ENCODE measurements at places on chromosomes 16 and 17.
A peak's percentile ranks its signal among the peaks of the same experiment; 100 is the strongest.

DNA sequence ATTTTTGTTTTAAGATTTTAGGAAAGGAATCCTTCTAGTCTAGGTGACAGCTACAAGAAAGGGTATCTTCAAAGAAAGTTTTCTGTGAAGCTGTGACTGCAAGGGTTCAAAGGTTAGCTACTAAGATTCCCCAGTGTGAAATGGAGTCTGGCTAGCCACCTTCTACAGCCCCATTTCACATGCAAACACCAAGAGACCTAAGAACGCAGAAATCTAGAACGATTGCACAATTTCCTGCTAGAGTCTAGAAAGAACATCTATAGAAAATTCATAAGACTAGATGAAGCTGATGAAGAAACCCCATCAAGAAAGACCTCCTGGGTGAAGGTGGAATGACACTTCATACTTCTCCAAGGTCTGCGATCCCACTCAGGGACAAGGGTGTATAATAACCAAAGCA, 77.1 kb downstream of the STX8 start:
- H3K27me3 ChIP-seq, result no peaks in the 10 kb centered on the region
- no peak for DNase-seq
- H3K4me3 ChIP-seq, result no peak overlapping the region

DNA sequence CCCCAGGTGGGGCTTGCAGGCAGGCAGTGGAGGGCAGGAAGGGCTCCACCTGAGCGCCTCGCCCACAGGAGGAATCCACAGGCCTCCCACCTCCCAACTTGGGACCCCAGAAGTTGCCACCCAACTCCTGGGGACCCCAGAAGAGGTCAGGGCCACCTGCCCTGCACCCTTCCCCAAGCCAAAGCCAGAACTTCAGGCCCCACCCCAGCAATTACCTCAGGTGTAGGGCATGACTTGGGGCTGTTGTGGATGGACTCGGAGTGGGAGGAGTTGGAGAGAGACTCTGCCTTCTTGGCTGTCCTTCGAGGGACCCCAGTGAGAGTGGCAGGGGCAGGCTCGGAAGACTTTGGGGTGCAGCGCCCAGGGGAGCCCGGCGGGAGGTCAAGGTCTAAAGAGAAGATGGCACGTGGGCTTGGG, 10.5 kb downstream of the TSPOAP1 start:
- H3K36me3 ChIP-seq, result peaks cover 19% of the 10 kb centered on the region
- DNase-seq, result peak; percentile 57
- H3K27me3 ChIP-seq, result no peaks in the 10 kb centered on the region

GRCh38 chr16:67957622-67958021, 10.8 kb downstream of the SLC12A4 start:
- no peaks in the 10 kb centered on the region for H3K27me3 ChIP-seq
- H3K4me1 ChIP-seq, result no peaks in the 10 kb centered on the region
- peaks cover 2% of the 10 kb centered on the region for H3K36me3 ChIP-seq
- H3K27ac ChIP-seq, result no peak overlapping the region
- no peak for DNase-seq

GRCh38 chr16:17277981-17278381, 192.8 kb downstream of the XYLT1 start:
- H3K27ac ChIP-seq, result no peak overlapping the region
- H3K4me1 ChIP-seq, result peaks cover 42% of the 10 kb centered on the region
- no peaks in the 10 kb centered on the region for H3K36me3 ChIP-seq
- no peak for DNase-seq
- no peaks in the 10 kb centered on the region for H3K27me3 ChIP-seq
- no peak overlapping the region for H3K4me3 ChIP-seq

GRCh38 chr16:52407778-52408177, 139.2 kb downstream of the TOX3 start:
- H3K4me3 ChIP-seq, result no peak overlapping the region
- no peaks in the 10 kb centered on the region for H3K27me3 ChIP-seq
- H3K27ac ChIP-seq, result no peak overlapping the region
- no peaks in the 10 kb centered on the region for H3K36me3 ChIP-seq
- DNase-seq, result no peak

DNA sequence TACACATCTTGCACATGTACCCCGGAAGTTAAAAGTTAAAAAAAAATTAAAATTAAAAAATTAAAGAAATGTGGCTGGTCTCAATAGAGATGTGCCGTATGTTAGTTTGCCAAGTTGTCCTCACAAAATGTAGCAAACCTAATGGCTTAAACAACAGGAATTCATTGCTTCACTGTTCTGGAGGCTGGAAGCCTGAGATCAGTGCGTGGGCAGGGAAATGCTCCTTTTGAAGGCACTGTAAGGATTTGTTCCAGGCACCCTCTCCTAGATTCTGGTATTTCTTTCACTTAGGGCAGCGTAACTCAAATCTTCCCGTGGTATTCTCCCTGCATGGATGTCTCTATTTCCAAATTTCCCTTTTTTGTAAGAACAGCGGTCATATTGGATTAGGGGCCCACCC, 32.7 kb upstream of the MON1B start:
- H3K4me3 ChIP-seq, result no peak overlapping the region
- no peak for DNase-seq
- no peak overlapping the region for H3K27ac ChIP-seq
- no peaks in the 10 kb centered on the region for H3K36me3 ChIP-seq

- peak; percentile 64 for DNase-seq
- H3K36me3 ChIP-seq, result peaks cover 14% of the 10 kb centered on the region
- no peaks in the 10 kb centered on the region for H3K27me3 ChIP-seq
- peaks cover 40% of the 10 kb centered on the region for H3K4me1 ChIP-seq
These were observed 30.2 kb downstream of the BRD7 start for GRCh38 chr16:50338371-50339231.

DNA sequence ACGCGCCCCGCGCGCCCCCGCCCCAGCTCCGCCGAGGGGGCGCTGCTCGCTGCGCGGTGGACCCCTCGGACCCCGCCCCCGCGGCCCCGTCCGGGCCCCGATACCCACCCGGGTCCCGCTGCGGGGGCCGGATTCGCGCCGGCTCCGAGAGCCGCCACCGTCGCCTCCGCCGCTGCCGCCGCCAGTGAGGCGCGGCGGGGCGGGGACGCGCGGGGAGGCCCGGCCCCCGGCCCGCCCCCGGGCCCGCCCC, at the start of gene TBC1D16:
TSS of gene TBC1D16 (minus strand) at position 186 of the 250 bp plus-strand sequence. CDS start 22,325 bp downstream, outside the sequence.
- peaks cover 7% of the 10 kb centered on the region for H3K4me1 ChIP-seq
- H3K4me3 ChIP-seq, result peak within 1 kb of the TSS; percentile 88
- peak within 1 kb of the TSS; percentile 57 for H3K27ac ChIP-seq
- DNase-seq, result no peak
- no peaks in the 10 kb centered on the region for H3K36me3 ChIP-seq

DNA sequence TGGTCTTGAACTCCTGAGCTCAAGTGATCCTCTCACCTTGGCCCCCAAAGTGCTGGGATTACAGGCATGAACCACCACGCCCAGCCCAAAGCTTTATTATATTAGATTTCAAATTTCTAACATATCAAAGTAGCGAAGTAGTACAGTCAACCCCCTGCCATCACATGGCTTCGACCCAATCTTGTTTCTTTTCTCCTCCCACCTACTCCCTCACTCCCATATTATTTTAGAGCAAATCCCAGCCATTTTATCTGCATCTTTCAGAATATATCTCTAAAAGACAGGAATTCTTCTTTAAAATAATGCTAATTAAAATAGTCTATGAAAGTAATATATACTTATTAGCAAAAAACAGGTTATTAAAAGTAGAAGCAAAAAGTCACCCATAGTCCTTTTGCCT, 893 bp downstream of the IGSF6 start:
- H3K36me3 ChIP-seq, result peaks cover 5% of the 10 kb centered on the region
- H3K4me3 ChIP-seq, result no peak overlapping the region
- DNase-seq, result no peak
- H3K27ac ChIP-seq, result no peak overlapping the region
- no peaks in the 10 kb centered on the region for H3K27me3 ChIP-seq
- peaks cover 20% of the 10 kb centered on the region for H3K4me1 ChIP-seq

DNA sequence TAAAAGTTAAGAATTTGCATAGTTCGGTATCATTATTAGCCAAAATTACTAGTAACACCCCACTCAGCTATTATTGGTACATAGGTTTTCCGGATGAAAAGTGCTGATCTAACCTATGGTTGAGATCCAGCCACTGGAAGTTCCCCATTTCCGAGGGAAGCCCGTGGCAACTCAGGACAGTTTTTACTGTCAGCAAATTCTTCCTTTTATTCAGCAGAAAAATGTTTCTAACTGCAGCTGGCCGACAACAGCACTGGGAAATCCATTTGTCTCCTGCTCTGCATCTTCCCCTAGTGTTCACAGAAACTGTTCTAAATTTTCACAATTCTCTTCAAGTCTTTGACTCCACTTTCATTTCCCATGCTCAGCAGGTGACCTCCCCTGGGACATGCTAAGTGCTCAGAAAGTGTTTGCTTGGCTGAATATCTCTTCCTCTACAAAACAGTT, 15.5 kb upstream of the MMD start:
- H3K4me1 ChIP-seq, result peaks cover 6% of the 10 kb centered on the region
- peaks cover 26% of the 10 kb centered on the region for H3K27me3 ChIP-seq
- H3K27ac ChIP-seq, result no peak overlapping the region
- DNase-seq, result no peak
- H3K36me3 ChIP-seq, result no peaks in the 10 kb centered on the region

- H3K4me1 ChIP-seq, result peaks cover 4% of the 10 kb centered on the region
- DNase-seq, result peak; percentile 58
- no peak overlapping the region for H3K4me3 ChIP-seq
These were observed 4.4 kb downstream of the NECAB2 start for GRCh38 chr16:83972256-83973008.

DNA sequence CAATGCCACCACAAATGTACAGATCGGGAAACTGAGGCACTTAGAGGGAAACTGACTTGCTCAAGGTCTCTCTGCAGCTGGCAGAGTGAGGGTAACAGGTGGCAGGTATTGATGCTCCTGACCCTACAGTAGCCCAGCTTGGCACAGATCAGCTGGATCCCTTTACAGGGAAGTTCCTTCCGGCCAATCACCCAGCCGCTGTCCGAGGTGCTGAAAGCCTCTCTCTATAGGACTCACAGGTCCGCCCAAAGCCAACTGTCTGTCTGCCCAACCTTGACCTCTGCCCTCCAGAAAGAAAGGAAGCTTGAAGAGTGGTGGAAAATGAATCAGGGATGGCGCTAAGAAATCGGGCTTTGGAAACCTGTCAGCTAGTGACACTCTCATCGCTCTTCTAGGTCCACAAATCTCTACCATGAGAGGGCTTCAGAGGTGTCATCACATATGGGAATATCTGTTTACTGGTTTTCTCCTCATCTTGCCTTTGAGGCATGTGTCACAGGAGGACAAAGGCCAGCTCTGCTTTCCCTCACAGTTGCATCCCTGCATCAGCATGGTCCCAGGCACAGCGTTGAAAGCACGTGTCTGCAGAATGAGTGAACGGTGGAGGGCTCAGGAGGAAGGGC, 246.2 kb downstream of the KATNIP start:
- no peaks in the 10 kb centered on the region for H3K36me3 ChIP-seq
- peaks cover 5% of the 10 kb centered on the region for H3K4me1 ChIP-seq
- no peak overlapping the region for H3K4me3 ChIP-seq
- no peaks in the 10 kb centered on the region for H3K27me3 ChIP-seq
- no peak overlapping the region for H3K27ac ChIP-seq
- DNase-seq, result peak; percentile 44

DNA sequence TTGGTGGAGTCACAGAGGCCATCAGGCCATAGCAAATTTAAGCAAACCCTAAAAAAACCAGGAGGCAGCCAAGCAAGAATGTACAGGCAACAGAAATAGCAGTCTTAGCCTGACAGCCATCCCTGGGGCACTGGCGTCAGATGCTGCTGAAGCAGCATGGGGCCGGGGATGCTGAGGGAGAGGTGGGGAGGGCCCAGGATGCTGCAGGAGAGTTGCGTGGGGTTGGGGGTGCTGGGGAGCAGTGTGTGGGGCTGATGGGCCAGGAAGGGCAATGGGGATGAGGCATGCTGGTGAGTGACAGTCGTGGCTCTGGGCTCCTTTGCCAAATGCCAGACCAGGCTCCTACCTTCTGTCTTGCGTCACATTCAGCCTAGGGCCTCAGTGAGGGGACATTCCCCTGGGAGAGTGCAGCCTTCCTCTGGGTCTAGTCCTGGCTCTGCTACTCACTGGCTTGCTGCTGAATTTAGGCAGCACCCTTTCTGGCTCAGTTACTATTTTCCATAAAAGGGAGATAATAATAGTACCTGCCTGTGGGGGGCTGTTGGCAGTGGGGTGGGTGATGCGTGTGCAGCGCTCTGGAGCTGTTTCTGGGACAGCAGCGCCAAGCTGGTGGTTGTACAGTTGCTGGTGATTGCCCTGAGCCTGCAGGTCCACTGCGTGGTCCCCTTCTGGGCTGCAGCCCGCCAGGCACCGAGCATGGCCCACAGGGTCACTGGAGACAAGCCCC, 88.1 kb downstream of the AMFR start:
- H3K27me3 ChIP-seq, result no peaks in the 10 kb centered on the region
- H3K36me3 ChIP-seq, result no peaks in the 10 kb centered on the region
- H3K4me3 ChIP-seq, result no peak overlapping the region
- DNase-seq, result no peak

DNA sequence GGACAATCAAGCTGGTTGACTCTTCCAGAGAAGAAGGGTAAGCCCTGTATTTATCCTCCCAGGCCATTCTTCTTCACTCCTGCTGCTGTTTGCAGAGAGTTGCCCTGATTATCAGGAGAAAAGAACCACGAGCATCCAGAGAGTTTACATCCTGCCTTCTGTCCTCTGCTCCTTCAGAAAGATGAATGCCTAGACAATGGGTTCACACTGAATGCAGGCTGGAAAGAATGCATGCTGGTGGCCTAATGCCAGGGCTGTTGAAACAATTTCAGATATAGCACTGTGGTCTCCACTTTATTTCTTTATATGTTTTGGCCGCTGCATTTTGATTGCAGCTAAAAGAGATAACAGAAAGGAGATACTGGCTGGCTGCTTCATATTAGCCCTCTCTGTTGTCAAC, 21.2 kb upstream of the HAS3 start:
- no peak overlapping the region for H3K27ac ChIP-seq
- no peaks in the 10 kb centered on the region for H3K36me3 ChIP-seq
- H3K4me3 ChIP-seq, result no peak overlapping the region
- H3K4me1 ChIP-seq, result peaks cover 10% of the 10 kb centered on the region
- no peaks in the 10 kb centered on the region for H3K27me3 ChIP-seq
- no peak for DNase-seq

DNA sequence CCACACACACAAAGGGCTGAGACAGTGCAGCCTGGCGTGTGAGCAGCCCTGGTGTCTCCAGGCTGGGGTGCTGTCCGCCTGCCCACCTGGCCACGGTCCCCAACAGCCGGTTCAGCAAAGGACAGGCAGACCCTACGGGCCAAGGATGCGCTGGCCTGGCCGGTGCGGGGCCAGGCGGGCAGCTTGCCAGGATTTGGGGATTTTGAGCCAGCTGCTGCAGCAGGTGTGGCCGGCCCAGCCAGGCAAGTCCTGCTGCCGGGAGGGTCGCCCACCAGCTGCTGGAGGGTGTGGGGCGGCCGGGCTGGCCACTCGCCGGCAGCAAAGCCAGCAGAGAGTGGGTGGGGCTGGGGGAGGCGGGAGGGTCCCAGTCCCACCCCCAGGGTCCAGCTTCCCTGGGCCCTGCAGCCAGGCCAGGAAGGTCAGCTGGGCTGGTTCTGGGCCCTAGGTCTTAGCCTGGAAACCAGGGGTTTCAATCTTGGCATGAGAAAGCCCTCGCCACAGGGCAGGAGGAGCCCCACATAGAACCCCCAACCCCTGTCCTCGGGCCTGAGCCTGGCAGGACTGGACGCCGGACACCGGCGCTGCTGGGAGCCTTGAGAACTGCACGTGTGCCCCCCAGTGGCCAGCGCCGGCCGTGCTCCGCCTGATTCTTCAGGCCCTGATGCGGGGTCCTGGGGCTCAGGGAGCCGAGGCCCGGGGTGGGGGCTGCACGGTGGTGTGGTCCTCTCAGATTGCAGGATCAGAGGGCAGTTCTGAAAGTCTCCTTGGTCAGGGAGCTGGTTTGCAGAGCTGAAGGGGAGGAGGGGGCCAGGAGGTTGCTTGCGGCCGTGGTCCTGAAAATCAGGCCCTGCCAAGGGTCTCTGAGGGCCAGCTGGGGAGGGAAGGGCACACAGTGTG, 17.6 kb upstream of the SSTR5 start:
- H3K36me3 ChIP-seq, result no peaks in the 10 kb centered on the region
- H3K27me3 ChIP-seq, result no peaks in the 10 kb centered on the region
- no peaks in the 10 kb centered on the region for H3K4me1 ChIP-seq

All from natural killer cell treated with Interleukin-12 subunit alpha and Interleukin-12 subunit beta and Interleukin-15 and Interleukin-18, amount 100 ng/mL, for 72 hours (primary cell).